Lower lobe of right lung (tissue), 2 donors: ENCODE measurements at places on chromosomes 1 and 21.

- DNase-seq: no peak
These were observed 430.6 kb downstream of the KIF26B start for GRCh38 chr1:245585252-245585959.

DNA sequence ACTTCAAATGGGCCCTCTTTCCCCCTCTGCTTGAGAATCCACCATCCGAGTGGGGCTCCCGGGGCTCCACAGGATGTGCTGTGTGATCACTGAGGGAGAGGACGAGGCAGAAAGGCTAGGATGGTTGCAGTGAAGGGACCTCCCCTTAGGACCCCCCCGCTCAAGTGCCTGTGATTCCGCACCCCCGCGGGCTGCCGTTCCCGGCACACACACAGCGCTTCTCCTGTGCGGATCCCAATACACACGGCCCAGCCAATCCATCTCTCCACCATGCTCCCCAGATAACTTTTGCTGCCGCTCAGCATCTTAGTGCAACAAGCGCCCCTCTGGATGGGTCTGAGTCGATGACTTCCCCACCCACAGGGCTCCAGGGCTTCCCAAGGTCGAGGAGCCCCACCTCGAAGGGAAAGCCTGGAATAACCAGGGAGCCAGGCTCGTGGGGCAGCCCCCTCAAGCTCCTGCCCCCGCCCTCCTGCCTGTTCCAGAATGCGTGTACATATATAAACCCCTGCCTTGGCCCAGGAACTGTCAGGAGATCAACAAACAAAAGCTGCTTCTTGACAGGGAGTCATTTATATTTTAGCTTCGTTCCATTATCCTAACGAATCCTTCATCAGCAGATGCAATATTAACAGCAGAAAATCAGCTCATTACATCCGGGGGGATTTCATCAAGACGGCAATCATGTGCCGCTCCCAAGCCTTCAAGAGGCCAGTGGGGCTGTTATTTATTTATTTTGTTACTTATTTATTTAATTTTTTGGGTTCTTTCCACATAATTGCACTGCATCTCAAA lies 83.7 kb downstream of the CASZ1 start:
- no peak for DNase-seq

DNA sequence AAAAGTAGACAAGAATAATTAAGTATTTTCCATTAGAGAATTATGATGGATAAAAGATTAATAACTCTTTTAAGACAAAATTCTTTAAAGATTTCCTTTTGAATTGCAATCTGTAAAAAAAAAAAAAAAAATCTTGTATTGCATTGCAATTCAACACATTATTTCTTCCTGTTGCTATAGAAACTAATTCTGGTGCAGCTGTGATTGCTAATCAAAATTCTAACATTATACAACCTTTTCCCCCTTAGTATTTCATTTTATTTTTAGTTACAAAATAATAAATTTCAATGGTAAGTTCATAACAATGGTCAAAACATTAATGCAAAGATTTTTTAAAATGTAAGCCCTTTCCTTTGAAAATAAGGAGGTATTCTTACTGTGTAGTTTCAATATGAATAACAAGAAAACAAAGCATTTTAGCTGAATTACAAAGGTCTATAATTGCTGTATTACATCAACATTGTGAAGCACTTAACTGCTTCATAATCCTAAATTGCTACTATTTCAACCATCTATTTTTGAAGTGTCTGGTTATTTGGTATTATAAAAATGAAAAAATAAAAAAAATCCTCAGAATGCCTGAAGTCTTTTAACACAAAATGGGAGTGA lies 135.0 kb downstream of the SYT14 start:
- DNase-seq: no peak

DNA sequence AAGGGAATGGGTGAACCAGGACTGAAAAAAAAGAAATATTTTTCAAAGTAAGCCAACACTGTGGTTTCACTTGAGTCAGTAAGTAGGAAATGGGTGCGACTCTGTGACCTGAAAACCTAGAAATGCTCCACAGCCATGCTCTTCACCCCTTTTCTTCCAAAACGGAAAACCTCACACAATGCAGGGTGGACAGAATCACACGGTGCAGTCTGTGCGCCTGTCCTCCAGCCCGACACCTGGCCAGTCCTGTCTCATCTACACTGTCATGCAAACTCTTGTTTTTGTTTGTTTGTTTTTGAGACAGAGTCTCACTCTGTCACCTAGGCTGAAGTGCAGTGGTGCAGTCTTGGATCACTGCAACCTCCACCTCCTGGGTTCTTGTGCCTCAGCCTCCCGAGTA lies 53.3 kb downstream of the B3GALT5 start:
- no peak for DNase-seq

DNA sequence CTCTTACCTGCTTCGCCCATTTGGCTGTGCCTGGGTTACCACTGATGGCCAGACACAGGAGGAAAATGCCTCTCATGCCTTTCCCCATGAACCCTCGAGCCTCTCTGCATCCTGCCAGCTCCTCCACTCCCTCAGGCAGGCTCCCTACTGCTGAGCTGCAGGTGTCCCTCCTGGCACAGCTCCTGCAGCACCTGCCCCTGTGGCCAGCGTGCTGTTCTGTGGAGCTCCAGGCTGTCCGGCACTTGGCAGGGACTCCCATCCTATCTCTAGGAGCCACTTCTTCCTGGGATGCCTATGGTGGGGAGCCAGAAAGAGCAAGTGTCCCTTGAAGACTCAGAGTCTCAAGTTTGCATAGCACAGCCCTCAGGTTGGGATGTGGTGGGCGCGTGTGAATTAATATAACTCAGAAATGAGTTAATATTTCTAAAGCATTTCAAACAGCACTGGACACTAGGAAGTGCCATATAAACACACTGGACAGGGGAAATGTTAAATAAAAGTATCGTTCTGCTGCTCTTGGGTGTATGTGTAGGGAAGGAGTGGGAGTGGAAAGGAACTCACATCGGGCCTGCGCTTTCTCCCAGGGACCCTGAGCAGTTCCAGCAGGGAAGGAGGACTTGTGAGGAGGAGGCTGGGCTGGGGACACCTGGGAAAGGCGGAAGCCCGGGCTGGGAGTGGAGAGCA lies 2.7 kb downstream of the LRRC71 start:
- no peak for DNase-seq

DNA sequence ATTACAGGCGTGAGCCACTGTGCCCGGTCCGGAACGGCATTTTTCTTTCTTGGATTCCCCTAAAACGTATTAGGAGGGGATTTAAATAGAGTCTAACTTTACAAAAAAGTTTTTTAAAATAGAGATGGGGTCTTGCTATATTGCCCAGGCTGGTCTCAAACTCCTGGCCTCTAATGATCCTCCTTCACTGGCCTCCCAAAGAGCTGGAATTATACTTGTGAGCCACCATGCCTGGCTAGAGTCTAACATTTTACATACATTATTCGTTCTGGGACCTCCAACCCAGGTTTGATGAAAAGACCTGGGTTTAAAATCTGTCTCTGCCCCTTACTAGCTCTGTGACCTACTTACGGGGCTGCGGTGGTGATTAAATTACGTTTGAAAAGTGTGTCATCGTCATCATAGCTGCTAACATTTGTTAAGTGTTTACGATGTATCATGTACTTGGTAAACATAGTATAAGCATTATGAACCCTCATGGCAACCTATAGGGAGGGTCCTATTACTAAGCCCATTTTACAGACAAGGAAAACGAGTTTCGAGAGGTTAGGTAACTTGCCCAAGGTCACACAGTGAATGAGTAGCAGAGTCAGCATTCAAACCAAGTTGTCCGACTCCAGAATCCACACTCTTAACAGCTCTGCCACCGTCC lies 24.5 kb downstream of the PLEKHM2 start:
- DNase-seq: no peak

GRCh38 chr1:83883979-83884378 lies 115.0 kb downstream of the TTLL7 start:
- no peak for DNase-seq

DNA sequence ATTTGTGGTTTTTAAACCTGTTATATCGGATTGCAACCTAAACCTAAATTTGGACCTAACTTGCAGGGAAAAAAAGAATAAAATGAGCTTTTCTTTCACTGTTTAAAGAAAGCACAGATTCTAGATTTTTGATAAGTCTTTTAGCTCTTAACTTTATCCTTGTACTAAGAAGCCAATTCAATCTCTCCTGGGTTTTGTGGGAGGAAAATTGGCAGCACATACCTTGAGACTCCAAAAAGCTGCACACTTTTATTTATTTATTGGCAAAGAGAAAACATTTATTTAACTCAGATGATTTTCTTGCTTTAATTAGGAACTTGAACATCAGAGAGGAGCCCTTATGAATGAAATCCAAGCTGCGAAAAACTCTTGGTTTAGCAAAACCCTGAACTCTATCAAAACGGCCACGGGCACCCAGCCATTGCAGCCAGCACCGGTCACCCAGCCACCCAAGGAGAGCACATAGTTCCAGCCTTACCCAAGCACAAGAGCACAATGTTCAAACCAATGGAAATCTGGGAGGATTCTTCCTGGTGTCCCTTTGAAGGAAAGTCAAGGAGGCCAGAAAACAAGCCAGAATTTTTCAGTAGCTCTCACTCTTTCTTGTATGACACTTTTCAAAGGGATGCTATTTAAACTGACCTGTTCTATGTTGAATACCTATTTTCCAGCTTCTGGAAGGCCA lies 10.1 kb upstream of the CACYBP start:
- DNase-seq: no peak

- DNase-seq: no peak
These were observed 152.8 kb upstream of the UBE2U start for GRCh38 chr1:64050601-64051000.

DNA sequence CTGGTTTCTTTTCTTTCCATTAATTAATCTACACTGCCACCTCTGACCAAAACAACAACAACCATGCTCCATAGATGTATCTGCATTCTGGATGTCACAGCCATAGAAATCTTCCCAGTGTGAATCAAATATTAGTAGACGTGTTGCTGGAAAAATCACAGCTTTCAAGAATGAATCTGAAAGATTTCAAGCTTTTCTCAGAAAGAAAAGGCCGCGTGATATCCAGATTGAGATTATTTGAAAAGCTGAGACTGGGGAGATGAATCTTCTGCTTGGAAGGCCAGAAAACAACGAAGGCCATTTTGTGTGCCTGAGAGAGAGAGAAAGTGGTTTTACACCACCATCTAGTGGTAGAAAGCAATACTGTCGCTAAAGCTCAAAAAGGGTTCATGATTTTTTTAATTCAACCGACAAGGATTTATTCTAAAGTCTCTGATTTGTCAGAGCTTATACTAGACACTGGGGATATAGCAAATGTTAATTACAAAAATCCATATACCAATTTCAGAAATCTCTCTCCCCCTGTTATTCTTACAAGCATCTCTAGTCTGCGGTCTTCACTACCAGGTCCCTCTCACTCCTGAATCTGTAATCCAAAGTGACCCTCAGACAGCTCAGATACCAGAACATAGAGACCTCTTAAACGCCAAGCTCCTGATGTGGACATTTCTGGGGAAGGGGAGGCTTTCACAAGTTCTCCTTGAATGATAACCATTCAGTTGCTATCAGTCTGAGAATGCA lies 87.5 kb upstream of the SGIP1 start:
- DNase-seq: no peak

DNA sequence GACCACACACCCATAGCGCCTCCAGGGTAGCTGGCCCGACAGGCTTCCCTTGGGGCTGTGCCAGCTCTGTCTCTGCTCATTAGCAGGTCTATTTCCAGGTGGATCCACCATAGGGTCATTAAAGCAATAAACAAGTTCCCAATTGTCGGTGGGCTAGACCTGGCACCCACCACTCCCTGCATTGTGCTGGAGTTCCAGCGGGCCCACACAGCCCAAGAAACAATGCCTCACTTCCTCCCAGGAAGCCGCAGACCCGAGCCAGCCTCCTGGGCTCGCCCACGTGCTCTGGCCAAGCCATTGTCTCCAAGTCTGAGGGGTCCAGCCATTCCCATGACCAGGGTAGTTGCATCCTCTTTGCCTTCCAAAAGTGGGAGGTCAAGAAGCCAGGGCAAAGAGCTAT lies 27.5 kb upstream of the SOX13 start:
- no peak for DNase-seq

DNA sequence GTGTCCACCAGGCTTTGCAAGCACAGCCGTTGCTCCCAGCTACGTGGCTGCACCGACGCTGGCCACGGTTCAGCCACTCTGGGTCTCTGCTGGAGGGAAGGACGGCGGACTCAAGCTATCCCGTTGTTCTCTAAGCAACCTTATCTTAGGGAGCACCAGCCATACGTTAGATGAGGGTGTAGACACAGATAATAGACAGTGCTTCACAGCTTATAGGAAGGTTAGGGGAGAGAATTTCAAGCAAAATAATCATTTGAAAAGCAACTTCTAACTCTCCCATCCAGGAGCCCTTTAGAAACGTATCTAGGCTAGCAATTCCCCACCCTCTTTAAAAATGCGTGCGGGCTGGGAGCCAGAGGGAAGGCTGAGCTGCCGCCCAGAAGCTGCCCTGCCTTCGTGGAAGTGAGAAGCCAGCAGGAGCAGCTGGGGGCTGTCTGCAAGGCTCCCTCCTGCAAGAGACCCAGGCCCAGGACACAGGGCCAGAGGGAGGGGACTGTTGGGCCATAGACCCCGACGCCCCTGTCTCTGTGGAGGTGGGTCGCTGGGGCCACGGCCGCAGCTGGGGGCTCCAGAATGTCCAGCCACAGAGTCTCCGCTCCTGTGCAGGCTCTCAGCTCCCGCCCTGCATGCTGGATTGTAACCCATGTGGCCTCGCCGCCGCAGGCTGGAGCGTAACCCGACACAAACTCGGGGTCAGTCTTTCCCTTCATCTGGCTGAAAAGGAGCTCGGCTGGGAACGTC lies 31.2 kb upstream of the COL6A2 start:
- peak; percentile 46 for DNase-seq

- no peak for DNase-seq
These were observed 11.5 kb downstream of the KNCN start for GRCh38 chr1:46539972-46540371.

DNA sequence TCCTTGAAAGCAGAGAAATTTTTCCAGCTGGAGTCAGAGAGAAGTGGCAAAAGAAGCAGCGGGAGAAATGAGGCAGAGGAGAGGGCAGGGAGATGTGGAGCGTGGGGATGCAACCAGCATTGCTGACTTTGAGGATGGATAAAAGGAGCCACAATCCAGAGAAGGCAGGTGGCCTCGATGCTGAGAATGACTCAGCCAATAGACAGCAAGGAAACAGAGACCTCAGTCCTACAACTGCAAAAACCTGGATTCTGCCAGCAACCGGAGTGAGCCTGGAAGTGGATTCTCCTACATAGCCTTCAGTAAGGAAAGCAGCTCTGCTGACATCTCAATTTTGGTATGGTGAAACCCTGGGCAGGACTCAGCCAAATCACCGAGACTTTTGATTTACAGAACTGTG lies 128.9 kb upstream of the ATP1B1 start:
- DNase-seq: no peak

DNA sequence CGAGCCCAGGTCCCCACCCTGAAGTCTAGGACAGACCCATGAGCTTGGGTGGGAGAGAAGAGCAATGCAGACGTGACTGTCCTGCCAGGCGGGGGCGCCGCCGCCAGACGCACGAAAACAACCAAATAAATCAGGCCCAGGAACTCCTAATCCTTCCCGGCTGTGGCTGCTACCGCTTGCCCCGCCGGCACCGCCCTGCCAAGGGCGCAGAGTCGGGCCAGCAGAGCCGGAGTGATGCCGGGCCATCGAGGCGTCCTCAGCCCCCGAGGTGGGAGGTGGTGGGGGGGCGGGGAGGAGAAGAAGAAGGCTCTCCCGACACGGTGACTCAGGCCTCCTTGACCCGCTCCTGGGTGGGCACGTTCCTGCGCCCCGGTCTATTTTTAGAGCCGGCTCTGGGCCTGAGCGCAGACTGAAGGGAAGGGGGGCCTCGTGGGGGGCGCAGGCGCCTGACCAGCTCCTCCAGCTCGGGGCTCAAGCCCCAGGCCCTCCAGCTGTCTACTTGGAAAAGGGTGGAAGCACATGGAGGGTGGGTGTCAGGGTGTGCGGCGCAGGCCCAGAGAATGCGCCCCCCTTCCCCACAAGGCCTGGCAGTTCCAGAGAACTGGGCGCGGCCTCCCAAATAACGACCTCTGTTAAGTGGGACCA lies 10.7 kb upstream of the COL16A1 start:
- no peak for DNase-seq
